ENCODE measurements at places on chromosomes 5 and 9.
A peak's percentile ranks its signal among the peaks of the same experiment; 100 is the strongest.

DNA sequence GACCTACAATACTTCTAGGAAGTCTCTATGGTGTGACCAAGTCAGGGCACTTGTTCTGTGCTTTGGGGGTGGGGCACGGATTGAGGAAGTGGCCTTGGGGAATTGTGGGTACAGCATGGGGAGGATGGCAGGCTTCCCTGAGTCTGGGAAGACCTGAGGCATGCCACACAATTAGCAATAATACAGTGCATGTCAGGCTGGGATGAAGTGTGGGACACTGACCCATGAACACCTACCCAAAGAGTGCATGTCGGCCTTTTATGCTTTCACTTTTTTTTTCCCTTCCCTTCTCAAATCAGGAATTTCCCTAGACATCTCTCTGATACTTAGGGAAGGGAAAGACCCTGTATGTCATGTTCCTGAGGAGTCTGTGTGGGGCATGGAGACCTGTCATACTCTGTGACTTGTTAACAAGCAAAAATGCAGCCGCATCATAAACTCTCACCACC, 146.4 kb downstream of the PALM2AKAP2 start:
- no peak for DNase-seq

- DNase-seq: no peak
Measured at GRCh38 chr5:15645381-15646160, 145.6 kb downstream of the FBXL7 start.

DNA sequence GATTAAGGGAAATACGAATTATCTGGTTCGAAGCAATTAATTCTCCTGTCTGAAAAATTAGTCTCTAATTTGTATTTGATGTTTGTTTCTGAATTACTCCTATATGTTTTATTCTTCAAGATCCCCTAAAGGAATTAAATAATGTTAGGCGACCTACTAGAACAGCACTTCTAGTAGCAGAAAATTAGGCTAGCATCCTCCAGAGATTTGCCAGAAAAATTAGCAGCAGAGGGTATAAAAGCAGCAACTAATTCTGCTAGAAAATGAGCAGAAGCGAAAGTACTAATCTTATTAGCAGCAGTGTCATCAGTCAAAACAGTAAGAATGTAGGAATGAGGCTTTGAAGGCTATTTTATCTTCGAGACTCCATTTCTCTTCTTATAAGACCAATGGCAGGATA, 114.3 kb upstream of the PJA2 start:
- no peak for DNase-seq

GRCh38 chr9:92048924-92049625, 66.1 kb downstream of the SPTLC1 start:
- no peak for DNase-seq

DNA sequence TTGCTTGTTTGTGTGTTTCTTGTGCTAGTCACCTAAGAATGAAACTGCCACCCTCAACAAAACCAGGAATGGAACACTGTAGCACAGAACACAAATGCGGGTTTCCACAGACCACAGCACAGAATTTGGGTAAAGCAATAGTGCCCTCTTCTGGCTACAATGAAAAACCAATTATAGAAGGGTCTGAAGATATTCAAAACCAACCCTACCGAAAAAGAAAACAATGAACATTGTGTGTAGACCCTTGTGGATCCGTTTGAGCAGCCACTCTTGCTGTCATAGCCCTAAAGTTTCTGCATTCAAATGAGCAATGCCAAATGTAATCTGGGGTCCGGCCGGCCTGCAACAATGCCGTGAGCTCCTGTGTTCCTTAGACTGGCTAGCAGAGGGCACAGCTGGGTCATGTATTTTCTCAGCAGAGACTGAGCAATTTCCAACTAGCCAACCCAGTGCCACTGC, 8.3 kb upstream of the ENC1 start:
- peak; percentile 65 for DNase-seq

DNA sequence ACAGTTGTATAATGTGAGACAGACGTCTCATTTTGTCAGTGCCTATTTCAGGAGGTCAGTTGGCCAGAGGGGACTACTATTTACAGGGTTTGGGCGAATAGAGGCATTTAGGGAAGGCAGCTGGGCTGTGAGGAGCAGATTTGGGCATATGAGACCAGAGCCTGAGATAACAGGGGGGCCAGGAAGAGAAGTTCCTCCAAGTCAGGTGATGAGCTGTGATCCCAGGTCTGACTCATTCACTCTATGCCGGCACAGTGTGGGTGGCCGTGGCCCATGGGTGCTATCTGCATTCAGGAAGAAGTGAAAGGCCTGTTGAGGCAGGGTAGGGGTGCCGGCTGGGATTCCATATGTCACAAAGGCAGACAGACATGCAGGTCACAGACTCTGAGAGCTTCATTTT, 142.8 kb downstream of the PDZD2 start:
- DNase-seq: no peak

DNA sequence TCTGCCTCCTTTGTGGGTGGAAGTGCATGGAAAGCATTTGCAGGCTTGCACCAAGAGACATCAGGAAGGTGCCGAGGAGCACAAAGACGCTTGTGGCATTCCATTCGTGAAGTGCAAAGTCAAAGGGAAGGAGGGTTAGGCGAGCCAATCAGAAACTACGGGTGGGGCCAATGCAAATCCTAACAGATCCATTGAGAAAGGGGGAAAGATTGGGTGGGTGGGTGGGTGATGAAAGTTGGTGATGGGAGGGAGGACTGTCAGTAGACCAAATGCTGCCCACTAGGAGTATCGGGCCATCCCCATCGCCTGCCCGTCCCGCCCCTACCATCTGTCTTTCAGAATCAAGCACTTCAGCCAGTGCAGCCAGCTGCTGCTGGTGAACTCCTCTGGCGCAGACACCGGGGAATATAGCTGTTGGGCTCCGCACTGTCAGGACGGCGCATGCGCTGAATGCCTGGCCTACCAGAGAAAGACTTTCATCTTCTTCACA, 17.1 kb upstream of the ANXA6 start:
- no peak for DNase-seq

GRCh38 chr9:110125207-110125751, 82.7 kb downstream of the C9orf152 start:
- peak; percentile 67 for DNase-seq

- DNase-seq: no peak
Measured at GRCh38 chr9:31146485-31147166, 1237.8 kb upstream of the ACO1 start.

- DNase-seq: no peak
Measured at GRCh38 chr5:871596-872298, 20.9 kb downstream of the BRD9 start.

- DNase-seq: no peak
Measured at GRCh38 chr5:114327987-114328386, 33.9 kb upstream of the KCNN2 start.

DNA sequence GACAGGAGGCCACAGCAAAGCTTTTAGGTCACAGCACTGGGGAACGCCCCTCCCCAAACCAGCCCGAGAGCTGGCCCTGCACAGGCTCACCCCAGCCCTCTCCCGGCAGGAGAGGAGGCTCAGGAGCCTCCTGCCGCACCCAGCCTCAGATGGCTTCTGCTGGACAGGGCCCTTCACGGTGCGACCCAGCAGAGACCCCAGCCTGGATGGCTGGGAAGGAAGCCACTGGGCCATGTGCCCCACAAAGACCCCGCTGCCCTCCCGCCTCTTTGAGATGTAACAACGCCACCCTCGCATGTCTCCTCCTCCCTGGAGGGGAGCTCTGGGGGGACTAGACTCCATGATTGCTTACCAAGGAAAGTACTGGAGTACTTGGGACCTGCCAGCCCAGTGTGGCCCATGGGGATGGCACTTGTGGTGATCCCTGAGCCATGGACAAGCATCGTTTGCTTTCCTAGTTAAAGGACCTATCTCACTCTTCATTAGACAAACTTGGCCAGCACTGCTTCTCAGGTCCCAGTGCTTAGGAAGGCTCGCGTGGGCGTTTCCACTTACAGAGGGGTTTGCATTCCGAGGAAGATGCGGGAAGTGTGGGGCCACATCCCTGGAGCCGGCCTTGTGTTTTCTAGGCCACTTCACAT, 9.0 kb downstream of the MYMK start:
- no peak for DNase-seq

GRCh38 chr5:34415559-34416198, 240.4 kb upstream of the RAI14 start:
- DNase-seq: no peak

DNA sequence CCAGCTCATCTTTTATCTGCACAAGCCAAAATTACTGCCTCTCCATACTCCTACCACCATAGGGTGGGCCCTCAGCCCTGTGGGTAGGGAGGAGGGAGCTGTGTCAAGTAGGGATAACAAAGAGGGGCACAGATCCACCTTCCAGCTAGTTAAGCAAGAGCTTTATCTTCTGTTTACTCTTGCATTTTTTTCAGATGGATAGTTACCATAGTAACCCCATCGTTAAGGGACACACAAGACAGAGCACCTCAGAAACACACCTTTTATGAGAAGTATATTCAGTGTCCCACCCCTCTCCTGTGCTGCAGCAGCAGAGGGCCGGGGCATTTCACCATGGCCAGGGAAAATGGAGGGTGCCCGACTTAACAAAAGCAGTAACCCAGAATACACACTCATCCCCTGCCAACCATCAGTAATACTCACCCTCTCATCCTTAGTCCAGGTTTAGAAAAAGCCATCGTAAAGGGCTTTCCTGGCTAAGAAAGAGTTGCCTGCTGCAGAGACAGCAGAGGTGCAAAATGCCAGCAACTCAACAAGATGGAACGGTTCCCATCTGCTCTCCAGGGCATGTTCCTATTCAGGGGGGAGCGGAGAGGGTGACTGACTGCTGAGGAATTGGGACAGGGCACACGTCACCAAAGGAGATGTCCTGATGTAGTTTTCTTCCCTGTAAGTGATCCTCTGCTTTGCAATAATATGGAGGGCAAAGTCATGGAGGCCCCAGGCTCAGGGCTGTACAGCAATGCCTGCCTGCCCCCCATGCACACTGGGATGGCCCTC, 25.1 kb downstream of the MACROH2A1 start:
- no peak for DNase-seq

DNA sequence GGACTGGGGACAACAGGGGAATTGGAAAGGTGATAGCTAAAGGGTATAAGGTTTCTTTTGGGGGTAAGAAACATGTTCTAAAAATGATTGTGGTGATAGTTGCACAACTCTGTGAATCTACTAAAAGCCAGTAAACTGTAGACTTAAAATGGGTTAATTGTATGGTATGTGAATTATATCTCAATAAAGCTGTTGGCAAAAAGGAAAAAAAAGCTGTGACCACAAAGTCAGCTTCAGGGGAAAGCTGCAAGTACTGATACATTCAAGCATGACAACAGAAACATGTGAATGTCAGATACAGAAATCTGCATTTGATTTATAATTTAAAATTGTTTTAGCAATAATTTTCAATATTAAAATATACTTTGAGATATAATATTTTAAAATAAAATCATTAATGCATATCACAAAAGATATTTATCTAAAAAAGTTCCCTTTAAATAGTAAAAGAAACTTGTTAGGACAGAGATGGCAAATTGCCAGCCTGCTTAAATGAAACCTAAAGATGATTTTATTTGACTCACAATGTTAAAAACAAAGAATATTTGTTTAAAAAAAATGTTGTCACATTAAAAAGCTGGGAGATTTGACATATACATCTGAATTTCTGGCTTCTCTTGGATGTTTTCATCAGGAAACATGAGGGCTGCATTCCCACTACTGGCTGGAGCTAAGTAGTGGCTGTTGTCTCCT, 66.0 kb downstream of the TBCA start:
- DNase-seq: no peak

- DNase-seq: no peak
Measured at GRCh38 chr5:168163966-168164365, 127.5 kb upstream of the WWC1 start.

GRCh38 chr5:24643880-24644279, 898 bp downstream of the CDH10 start:
- DNase-seq: no peak

GRCh38 chr5:180328296-180329137, 24.6 kb downstream of the GFPT2 start:
- DNase-seq: no peak

DNA sequence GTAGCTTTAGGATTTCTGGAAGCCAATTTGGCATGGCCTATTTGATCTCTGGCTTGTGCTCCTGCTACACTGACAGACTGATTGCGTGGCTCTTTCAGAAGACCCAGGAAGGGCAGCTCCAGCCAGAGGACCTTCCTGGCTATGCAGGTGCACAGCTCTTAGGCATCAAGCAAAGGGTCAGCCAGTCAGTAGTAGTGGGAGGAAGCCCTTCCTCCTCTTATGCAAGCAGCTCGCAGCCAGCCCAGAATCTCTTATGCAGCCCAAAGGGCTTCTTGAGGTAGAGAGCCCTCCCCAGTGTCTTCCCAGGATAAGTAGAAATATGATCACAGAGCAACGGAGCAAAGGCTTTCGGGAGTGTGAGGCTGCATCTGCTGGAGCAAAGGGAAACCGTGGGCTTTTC, 43.2 kb downstream of the SLC36A1 start:
- DNase-seq: no peak

DNA sequence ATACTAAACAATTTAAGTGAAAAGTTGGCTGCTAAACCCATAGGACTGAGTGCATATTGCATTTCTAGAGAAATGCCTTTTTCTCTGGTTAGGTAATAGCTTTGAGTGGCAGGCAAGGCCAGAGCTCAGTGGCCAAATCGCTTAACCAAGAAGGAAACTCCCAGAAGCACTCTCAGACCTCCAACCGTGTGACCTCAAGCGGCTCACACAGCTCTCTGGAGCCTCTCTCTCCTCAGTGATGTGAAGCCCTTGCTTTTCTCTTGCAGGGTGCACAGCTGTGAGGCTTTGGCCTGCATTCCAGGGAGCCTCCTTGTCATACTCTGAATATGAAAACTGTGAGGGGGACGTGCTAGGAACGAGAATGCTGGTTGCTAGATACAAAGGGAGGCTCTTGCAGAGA, 106.7 kb downstream of the INSYN2B start:
- DNase-seq: no peak

DNA sequence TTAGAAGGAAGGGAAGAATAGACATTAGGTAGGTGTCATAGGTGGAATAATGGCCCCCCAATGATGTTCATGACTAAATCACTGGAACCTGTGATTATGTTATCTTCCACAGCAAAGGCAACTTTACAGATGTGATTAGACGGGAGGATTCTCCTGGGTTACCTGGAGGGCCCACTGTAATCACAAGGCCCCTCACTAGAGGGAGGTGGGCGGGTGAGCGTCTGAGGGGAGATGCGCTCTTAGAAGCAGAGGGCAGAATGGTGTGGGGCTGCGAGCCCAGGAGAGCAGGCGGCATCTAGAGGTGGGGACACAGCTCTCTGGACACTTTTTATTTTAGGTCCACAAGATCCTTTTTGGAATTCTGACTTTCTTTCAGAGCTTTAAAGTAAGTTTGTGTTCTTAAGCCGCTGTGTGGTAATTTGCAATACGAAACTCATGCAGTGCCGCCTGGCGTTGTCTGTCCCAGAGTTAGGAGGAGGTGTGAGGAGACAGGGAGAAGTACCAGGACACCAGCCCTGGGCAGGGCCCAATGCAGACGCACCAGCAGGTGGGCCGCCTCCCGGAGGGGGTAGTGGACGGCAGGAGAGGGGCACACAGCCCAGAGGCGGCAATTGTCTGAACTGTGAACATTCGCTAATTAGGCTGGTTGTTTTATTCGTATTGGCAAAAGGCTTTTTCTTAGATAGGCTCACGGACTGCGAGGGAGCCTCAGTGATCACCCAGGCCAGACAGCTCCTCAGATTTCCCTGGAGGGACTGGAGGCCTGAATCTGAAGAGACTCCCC, 51.1 kb upstream of the FANCC start:
- no peak for DNase-seq

Measured in right kidney (tissue), 9 donors.